Stimulated activated CD4-positive, alpha-beta T cell treated with anti-CD3 and anti-CD28 coated beads, Interleukin-1b, Interleukin-23, amount 100 ng/mL, for 4 hours (primary cell): ENCODE measurements at places on chromosomes 13 and 19.

DNA sequence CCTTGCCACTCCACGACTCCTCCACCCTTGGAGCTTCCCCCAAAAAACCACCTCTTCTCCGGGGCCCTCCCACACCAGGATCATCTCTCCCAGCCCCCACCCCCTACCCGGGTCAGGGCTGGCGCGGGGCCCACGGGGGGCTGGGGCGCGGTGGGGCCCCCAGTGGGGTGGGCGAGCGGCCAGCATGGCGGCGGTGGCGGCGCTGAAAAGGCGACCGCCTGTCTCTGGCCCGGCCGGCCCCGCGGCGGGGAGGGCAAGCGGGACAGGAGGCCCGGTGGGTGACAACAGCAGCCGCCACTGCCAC lies 850 bp downstream of the DYRK1B start:
- no peak for DNase-seq

DNA sequence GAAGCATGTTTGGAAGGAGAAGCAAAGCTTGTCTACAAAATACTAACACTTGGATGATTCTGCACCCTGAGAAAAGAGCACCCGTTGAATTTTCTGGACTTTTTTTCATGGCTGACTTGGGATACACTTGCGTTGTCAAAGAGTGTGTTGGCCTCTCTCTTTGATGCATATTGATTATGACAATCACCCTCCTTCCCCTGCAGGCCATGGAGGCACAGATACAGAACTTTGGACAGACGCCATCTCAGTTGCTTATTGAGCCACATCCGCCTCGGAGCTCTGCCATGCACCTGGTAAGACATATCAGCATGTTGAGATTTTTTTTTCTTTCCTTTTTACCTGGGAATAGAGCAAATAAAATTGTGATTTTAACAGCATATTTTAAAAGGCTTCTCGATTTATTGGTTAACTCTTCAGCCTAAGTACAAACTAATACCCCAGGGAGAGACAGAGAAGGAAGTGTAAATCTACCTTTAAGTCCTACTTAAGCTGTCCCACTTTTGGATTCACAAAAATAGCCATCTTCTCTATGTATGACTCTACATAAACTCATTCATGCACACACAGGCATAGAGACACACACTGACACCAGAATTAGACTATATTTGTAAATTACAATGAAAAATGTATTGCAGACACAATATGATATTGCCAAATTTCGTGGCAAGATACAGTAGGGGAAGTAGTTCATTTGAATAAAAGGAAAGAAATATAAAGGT lies 169.7 kb upstream of the MAB21L1 start:
- no peak for DNase-seq

GRCh38 chr13:111474136-111475002 lies 153.9 kb downstream of the TEX29 start:
- DNase-seq, result no peak

GRCh38 chr13:44364345-44365000 lies 9.2 kb upstream of the SERP2 start:
- no peak for DNase-seq

GRCh38 chr13:35157143-35157755 lies 215.2 kb downstream of the NBEA start:
- DNase-seq, result no peak

DNA sequence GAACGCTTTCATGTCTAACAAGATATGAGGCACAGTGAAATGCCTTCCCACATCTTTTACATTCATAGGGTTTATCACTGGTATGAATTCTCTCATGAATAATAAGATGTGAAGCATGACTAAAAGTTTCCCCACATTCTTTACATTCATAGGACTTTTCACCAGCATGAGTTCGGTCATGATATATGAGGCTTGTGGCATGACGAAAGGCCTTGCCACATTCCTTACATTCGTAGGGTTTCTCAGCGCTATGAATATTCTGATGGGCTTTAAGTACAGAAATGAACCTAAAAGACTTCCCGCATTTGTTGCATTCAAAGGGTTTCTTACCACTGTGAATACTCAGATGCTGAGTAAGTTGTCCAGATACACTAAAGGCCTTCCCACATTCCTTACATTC lies 21.3 kb downstream of the ZNF607 start:
- DNase-seq, result no peak

GRCh38 chr19:38182536-38183210 lies 41.3 kb downstream of the DPF1 start:
- no peak for DNase-seq
